H4 (cell line): ENCODE measurements at places on chromosomes 16 and 17. TPM values are rescaled to one million over a fixed set of nuclear protein-coding genes. Genes with fewer than 3 reads are reported as not detected.

Gene SOX8
- total RNA-seq: 0.12 and 0.35 TPM in 2 replicates

Gene APOBR
- not detected in 2 replicates for total RNA-seq

DNA sequence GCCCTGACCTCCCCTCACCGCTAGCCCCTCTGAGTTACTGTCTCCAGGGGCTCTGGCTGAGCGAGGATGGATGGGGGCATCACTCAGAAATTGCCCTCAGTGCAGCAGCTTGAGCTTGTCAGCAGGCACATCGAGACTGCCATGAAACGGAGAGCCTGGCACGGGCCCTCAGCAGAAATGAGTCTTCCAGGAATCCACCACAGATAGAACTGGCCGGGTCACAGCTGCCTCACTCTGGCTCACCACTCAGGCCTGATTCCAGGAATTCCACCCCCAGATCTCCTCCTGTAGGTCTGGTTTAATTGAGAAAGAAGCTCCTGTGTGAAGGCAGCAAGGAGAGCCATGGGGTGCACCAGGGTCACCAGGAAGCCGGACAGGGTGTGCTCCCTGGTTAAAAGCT is 85.5 kb downstream of the GSG1L start:
- DNase-seq: no peak

GRCh38 chr17:63309021-63309420 is 137.1 kb downstream of the CYB561 start:
- no peak for DNase-seq

GRCh38 chr17:56142325-56142724 is 10.9 kb upstream of the ANKFN1 start:
- no peak for DNase-seq

- DNase-seq: peak; percentile 91
These were observed 2.3 kb downstream of the ARL4D start for GRCh38 chr17:43400943-43401717.

- DNase-seq: no peak
These were observed 11.2 kb downstream of the KLHL10 start for GRCh38 chr17:41848788-41849187.

DNA sequence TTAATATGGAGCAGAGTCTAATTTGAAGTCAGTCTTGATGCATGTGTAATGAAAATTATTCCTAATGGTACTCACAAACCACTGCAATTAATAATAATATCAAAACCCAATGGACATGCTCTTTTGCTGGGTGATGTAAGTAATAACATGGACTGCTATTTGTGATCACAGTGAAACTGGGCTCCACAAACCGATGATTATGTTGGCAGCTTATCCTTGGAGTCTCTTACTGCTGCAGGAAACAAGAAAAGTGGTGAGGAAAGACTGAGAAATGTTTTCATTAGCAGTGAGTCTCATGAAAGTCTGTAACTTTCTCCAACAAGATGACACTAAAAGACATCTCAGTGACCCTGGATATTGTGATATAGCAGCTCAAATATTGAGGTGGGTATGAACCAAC is 45.2 kb downstream of the TMEM100 start:
- DNase-seq: no peak

DNA sequence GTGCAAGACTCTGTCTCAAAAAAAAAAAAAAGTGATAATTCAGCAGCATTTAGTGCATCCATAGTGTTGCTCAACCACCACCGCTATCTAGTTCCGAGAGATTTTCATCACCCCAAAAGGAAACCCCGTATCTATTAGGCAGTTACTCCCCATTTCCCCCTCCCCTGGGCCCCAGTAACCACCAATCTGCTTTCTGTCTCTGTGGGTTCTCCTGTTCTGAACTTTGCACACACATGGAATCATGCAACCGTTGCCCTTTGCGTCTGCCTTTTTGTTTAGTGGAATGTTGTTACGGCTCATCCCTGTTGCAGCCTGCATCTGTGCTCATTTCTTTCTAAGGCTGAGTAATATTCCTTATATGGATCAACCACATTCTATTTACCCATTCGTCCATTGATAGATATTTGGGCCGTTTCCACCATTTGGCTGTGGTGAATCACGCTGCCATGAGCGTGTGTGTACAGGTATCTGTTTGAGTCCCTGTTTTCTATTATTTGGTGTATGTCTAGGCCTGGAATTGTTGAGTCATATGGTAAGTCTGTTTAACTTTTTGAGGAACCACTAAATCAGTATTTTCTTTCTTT is 8.7 kb upstream of the SYNGR2 start:
- DNase-seq: no peak

GRCh38 chr17:74110467-74110866 is 93.0 kb upstream of the RPL38 start:
- no peak for DNase-seq

DNA sequence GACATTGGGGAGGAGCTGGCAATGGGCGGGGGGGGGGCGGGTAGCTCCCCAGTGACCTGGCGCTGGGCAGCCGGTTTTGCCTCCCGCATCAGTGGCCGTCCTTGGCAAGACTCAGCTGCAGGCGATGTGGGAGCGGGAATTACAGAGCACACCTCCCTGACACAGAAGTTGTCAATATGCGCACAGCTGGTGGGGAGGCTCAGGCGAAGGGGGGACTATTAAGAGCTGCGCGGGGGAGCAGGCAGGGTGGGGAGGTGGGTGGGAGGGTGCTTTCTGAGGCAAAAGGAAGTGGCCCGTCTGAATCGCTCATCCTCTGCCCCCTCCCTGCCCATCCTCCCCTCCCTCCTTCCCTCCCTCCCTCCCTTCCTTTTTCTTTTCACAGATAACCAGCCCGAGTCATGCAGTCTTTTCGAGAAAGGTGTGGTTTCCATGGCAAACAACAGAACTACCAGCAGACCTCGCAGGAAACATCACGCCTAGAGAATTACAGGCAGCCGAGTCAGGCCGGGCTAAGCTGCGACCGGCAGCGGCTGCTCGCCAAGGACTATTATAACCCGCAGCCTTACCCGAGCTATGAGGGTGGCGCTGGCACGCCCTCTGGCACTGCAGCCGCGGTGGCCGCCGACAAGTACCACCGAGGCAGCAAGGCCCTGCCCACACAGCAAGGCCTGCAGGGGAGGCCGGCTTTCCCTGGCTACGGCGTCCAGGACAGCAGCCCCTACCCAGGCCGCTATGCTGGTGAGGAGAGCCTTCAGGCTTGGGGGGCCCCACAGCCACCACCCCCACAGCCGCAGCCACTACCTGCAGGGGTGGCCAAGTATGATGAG is 44.0 kb downstream of the SREBF1 start:
- DNase-seq: no peak

DNA sequence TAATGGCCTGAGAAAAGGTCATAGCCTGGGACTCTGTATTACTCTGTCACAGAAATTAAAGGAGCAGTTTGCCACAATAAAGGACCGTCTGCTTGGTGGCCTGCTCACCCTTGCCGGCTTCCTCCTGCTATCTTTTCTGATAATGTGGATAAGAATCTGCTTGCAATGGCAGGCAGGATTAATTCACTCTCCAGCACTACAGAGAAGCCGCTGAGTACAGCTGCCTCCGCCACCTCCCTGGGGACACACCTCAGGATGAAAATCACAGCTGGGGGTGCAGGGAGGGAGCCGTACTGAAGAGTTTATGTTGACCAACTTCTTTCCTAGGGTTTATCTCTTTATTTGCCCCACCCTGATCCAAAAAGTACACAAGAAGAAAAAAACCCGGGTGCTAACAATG is 245.9 kb upstream of the RPL38 start:
- DNase-seq: no peak

DNA sequence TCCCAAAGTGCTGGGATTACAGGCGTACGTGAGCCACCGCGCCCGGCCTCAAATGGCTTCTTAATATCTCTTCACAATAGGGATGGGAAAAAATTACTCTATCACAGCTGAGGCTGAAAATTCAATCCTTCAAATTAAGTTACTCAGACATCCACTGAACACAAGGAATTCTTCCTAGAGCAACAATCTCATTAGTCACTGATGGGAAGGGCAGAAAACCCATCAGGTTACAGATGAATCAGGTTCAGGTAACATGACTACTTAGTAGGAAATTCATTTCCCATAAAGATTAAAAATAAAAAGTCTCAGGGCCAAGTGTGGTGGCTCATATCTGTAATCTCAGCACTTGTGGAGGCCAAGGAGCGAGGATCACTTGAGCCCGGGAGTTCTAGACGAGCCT is 42.5 kb upstream of the ABR start:
- no peak for DNase-seq

GRCh38 chr17:57561072-57561861 is 183.8 kb downstream of the CCDC182 start:
- DNase-seq: no peak

DNA sequence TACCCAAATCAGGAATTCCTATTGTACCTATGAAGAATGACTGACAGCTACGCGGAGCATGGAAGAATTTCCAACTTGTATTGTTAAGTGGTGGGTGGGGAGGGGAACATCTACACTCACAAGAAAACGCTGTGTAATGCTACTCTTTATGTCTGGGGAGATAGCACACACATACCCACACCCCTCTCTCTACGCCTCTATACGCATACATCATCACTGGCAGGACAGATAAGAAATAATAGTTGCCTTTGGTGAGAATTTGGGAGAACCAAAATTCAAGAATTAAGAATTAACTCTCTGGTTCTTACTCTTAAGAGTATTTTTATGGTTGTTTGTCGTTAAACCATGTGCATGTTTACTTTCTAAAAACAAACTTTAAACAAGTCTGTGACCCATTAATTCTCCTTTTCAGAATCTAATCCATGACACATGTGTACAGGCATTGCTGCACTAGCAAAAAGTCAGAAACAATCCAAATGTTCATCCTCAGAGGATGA is 33.9 kb downstream of the CREBBP start:
- no peak for DNase-seq

- DNase-seq: no peak
These were observed 372.3 kb upstream of the SALL1 start for GRCh38 chr16:51523400-51523799.

Gene IL34
- total RNA-seq: not detected in 2 replicates
